ENCODE measurements at places on chromosomes 16 and 17.

- DNase-seq: no peak
Observed at GRCh38 chr16:50308237-50308965, 42.0 kb downstream of the ADCY7 start.

- DNase-seq: no peak
Observed at GRCh38 chr17:48951572-48951971, 6.9 kb upstream of the SNF8 start.

DNA sequence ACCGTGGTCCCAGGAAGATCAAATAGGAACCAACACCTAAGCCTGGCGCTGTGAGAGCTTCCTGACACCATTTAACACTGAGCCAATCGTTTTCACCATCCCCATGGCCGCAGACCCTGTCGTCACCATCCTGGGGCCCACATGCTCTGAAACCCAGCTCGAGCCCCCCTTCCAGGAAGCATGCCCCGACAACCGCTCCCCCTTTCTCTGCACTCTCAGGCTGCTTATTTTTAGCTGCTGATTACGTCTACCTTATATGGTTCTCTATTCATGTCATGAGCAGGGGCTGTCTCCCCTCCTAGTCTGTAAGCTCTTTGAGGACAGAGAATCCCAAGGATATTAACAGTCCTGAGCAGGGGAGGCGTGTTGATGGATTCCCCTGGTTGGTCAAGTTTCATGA is 10.5 kb downstream of the SRL start:
- DNase-seq: no peak

- peak; percentile 20 for DNase-seq
Observed at GRCh38 chr16:84090211-84090610, 26.5 kb downstream of the MBTPS1 start.

DNA sequence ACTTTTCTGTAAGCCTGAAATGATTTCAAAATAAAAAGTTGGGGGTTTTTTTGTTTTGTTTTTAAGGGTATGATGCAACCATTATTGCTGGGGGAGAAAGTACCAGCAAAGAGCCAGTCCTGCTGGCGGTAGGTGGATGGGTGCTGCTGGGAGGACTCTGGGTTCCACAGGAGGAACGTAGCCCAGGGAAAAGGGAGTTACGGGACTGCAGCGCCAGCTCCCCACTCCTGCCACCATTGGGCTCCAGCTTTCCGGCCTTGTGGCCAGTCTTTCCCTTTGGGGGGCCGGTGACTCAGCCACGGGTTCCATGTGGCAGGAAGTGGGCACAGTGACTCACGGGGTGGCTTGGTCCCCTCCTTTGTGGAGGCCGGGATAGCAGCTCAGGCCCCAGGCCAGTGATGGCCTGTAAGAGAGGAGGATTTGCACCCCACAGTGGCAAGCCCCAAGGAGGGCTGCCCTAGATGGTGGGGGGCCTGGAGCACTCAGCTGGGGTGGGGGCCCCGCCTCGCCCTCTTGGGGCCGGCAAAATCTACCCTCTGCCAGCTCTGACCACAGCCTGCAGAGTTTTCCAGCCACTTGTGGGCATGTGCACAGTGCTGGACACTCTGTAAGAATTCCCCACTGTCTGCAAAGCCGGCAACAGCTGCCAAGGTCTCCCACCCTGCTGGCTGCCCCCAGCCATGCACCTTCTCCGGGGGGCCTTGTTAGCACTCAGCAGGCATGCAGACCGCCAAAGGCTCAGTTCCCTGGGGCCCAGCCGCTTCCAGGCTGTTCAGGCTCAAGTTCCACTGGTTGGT is 30.4 kb downstream of the SOCS3 start:
- DNase-seq: no peak

DNA sequence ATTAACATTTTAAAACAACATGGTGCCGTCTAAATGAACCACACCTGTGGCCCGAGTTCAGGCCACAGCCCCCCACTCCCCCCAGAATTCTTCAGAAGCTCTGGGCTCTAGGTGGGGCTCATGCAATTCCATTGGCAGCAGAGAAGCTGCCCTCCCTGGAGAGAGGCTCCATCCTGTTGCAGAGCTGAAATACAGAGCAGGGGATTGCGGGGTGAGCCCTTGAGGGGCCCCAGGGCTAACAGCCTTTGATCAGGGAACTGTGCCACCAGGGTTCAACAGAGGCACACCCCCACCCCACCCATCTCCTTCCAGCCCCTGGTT is 69.3 kb downstream of the ABR start:
- no peak for DNase-seq

DNA sequence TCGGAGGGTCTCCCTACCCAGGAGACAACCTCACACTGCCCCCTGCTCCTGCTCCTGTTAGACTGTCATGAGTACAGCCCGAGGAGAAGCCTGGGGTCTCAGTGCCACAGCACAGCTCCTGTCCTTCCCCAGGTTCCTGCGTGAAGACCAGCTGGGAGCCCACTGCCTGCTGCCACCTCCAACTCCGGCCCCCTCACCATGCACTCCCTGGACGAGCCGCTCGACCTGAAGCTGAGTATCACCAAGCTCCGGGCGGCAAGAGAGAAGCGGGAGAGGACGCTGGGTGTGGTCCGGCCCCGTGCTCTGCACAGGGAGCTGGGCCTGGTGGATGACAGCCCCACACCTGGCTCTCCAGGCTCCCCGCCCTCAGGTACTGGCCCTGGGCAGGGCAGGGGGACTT is 16.2 kb downstream of the GLIS2 start:
- no peak for DNase-seq

DNA sequence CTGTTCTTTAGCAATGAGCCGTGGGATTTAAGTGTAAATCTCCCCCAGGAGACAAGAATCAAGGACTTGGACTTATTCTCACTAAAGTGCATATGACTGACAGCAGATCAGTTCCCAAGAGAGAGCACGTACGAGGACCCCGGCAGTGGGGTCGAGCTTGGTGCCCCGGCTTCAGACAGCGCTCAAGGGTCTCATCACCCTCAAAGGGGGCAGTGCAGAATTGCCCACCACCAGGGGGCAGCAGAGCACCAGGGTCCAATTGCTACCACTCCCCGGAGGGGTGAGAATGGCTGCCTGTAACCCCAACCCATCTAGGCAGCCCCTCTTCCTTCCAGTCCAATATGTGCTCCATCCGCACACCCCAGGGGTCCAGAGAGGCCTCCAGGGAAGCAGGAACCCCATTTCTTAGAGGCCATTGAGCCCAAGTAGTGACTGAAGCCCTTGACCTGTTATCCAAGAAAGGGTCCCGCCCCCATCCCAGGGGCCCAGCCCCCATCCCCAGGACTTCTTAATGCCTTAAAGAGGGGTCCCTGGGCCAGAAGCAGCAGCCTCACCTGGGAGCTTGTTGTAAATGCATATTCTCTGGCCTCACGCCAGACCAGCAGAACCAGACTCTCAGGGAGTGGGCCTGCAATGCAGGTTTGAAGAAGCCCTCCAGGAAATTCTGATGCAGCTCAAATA is 86.1 kb downstream of the ZDHHC7 start:
- DNase-seq: no peak

DNA sequence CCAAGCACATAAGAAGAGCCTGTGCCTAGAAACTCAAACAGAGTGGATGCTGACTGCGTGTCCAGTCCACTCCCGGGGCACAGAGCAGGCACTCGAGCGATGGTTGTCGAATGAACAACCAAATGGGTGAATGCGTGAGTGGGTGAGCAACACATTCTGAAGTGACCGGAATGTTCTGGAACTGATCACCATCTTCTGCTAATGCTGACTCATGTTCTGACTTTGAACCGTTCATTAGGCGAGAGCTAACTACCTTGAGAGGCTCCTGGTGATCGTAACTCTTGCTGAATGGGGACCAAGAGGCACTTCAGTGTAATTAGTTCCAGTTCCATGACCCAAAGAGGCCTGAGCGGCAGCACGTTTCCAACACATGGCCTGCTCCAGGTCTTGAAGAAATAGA is 37.9 kb downstream of the IRF8 start:
- no peak for DNase-seq

GRCh38 chr17:77946900-77947645 is 11.4 kb upstream of the TNRC6C start:
- DNase-seq: no peak

- no peak for DNase-seq
Observed at GRCh38 chr17:332558-333322, 19.9 kb downstream of the RPH3AL start.

DNA sequence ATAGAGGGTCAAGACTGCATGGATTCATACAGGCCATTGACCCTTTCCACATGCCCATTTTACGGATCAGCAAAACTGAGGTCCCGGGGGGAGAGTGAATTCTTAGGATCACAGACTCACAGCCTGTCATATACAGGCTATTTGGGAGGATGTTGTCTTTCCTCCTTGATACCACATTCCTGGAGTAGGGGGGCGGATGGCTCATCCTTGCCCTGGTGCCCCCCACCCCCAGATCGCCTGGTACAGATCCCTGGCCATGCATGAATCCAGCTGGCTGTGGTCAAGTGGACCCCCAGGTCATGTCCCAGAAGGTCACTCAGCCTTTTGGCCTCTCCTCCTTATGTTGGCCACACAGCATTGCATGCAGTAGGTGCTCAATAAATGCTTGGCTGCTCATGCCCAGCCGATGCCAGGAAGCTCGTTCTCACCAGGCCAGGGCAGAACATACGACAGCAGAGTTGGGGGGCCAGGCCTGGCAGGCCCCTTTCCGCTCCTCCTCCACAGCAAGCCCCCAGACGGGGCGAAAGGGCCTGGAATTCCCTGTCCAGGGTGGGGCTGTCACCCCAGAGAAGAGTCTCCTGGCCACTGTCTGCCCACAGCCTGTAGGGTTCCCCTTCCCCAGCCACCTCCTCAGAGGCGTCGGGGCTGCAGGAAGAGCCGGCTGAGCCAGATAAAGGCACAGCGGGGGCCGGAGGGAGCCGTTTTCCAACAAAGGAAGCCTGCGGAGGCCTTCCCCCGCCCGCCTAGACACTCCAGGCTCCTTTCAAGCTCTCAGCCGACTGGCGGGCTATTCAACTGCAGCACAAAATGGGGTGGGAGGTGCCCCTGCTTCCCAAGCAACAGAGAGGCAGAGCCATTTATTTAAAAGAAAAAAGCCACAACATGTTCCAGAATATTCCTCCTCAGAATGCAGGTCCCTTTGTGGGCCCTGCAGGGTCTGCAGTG is 215.7 kb upstream of the CIBAR2 start:
- DNase-seq: no peak

DNA sequence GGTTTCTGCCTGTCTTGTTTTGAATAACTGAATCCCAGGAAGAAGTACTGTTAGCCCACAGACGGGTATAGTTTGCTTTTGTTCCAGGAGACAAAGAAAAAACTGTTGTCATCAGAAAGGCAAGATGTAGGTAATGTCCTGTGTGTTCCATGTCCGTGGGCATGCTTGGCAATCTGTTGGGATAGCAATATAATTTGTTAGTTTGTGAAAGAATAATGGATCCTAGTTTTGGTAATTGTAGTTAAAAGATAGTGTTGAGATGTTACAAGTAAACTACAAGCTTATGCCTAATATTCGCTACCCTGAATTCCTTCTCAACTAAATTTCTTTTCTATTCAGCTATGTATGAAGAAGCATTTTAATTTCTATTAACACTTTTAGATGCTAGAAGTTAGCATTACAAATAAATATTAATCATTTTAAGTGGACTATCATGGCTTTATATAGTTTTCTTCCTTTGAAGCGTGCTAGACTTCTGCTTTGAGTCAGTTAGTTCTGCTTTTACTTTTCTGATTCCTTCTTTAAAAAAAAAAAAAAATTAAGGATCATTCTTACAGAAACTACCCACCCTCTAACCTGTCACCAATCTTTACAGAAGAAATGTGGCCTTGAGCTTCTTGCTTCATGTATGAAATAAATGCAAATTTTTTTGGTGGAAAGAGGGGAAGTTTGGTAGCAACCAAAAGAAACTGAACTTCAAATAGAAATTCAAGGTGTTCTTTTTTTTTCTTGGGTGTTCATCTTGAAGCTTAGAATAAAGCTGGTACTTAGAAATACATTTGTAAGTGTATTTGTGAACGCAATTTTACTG is 2.4 kb downstream of the EVI2A start:
- DNase-seq: no peak

DNA sequence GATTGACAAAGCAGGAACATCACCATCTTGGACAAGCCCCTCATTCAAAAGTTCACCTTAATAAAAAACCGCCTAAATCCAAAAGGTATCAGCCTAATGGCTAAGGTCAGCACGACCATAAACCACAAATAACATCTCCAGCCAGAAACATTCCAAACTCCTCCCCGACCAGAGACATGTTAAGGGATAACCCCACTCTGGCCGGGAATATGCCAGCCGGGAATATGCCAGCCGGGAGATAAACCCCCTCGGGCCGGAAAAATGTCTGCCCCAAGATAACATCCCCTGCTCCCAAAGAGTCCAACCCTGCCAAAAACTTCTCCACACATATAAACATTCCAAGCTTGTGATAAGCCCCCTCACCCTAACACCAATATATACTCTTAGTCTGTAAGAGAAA is 1.4 kb downstream of the DHX33 start:
- DNase-seq: no peak

GRCh38 chr17:51119415-51120356 is 982 bp downstream of the SPAG9 start:
- no peak for DNase-seq

DNA sequence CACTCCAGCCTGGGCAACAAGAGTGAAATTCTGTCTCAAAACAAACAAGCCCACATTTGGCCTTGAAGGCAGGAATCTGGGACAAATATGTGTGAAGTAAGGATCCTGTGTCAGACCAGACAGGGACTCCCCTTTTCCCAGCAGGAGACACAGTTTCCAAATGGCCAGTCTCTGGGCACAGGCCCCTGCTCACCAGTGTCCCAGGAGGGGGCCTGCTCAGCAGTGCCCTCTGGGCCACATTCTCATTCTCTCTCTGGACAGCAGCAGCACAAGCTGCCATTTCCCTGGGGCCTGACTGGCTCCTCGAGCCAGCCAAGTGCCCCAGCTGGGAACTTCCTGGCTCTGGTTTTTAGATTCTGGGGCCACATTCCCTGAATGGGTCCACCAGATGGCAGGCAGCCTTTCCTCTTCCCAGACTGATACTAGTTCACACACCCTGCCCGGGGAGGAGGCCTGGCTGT is 11.7 kb upstream of the MNT start:
- no peak for DNase-seq

DNA sequence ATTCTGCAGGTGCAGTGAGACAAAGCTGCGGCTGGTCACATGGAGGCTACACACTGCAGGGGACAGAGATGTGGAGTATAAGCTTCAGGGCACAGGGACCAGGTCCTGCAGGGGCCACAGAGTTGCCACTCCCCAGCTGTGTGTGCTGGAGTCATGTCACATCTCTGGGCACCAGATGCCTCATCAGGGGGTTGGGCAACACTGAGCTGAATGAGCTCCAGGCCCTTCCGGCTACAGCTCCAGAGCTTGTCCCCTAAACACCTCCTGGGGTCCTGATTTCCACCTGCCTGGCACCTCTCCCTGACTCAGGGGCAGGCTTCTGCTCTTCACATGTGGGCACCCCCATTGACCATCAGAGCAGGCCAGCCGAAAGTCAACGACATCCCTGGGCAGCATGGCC is 32.5 kb downstream of the SPHK1 start:
- DNase-seq: no peak

GRCh38 chr17:40416671-40417070 is 1.0 kb downstream of the TOP2A start:
- DNase-seq: no peak

Data from SHP77 treated with DMSO at 0.1 percent for 48 hours (cell line).